ENCODE measurements at places on chromosomes 5 and 9. TPM values are rescaled to one million over a fixed set of nuclear protein-coding genes. Genes with fewer than 3 reads are reported as not detected.

Gene BASP1
- 84.5 TPM for total RNA-seq

Gene GABRG2
- total RNA-seq = not detected

Gene ECM2
- total RNA-seq = 13.5 TPM

Gene LCN15
- not detected for total RNA-seq

Gene LHX6
- total RNA-seq = 0.26 TPM

Gene PHF24
- total RNA-seq = not detected

Gene LECT2
- not detected for total RNA-seq

Gene RACK1
- 4,050 TPM for total RNA-seq

Gene LHX2
- total RNA-seq = 0.63 TPM

Gene WHRN
- total RNA-seq = 12.8 TPM

Gene SLC22A5
- total RNA-seq = 167 TPM

Gene LCN1
- not detected for total RNA-seq

Gene GPR150
- total RNA-seq = not detected
